Psoas muscle (tissue), 8 donors: ENCODE measurements at places on chromosomes 7 and 10. TPM values are rescaled to one million over a fixed set of nuclear protein-coding genes. Genes with fewer than 3 reads are reported as not detected.

Gene STAG3
- 0.82 TPM for total RNA-seq

Gene RAMP3
- 9.9 TPM for total RNA-seq

Gene PPP1R17
- total RNA-seq: not detected

Gene GPER1
- 1.2 TPM for total RNA-seq

Gene SLC26A4
- total RNA-seq: 0.34 TPM

Gene GRID2IP
- total RNA-seq: not detected

Gene CYP2C8
- total RNA-seq: not detected
